ENCODE measurements at places on chromosomes 11 and 22.

- no peak for DNase-seq
Observed at GRCh38 chr11:8060801-8061554, 20.0 kb upstream of the TUB start.

DNA sequence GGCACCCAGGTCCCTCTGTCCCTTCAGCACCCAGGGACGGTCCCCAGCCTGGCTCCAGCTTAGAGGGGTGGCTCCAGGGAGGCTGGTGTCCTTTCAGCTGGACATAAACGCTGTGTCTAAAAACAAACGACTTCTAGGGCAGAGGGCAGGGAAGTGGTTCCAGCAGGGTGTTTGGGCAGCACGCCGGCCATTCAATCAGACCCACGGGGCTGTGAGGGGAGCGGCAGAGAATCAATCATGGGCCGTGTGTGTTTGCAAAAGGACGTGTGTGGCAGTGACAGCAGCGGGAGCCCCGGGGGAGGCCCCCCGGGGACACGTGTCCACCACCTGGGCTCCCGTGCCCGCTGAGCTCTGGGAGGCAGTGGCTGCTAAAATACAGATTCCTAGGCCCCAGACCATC lies 127.7 kb downstream of the MN1 start:
- no peak for DNase-seq

DNA sequence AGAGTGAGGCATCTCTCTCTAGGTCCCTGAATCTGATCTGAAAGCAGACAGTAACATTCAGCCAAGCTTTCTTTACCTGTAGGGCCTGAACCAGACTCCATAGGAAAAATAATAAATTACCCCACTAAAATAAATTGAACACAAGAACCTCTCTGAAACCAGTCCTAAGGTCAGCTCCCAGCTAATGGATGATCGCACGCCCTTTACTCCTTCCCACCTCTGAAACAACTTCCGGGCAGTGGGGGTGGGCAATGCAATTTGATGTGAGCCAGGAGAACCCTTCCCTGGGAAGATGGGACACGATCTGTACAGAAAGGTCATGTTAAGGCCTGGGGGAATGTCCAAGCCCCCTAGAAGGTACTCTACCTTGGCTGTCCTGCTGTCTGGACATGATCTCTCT lies 71.2 kb downstream of the MICAL3 start:
- DNase-seq: no peak

DNA sequence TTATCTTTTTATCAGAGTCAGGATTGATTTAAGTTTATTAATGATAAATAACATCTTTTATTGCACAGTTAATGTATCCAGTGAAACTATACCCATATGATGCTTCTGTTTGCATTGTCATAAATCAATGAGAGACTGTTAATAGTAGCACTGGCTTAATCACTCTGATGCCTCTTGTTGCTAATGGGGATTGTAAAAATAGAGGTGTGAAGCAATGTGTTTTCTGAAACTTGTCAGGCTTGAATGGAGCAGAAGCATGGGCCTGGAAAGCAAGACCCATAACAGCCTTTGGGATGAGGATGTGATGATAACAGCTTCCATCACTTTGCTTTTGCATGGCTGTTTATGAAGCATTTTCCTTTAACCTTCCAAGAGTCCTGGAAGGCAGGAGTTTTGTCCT lies 319.7 kb downstream of the DDX10 start:
- DNase-seq: no peak

DNA sequence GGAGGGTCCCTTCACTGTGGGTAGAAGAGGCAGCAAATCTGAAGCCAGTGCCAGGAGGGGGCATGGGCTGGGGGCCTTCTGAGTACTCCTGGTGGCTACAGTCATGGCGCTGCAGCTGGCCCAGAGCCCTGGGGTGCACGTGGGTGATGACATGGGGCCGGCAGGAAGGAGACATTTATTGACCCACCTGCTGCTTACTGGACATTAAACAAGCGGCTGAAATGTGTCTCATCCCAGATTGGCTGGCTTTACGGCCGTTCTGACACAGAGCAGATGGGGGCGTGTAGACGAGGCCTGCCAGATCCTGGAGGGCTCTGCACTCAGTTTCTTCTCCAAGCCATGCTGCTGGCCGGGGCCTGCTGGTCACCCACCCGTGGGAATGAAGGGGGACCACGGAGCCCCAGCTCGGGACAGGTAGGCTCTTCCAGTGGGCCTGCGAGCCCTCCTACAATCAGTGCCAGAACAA lies 906.9 kb downstream of the BRD1 start:
- DNase-seq: no peak

GRCh38 chr11:105670811-105671210 lies 60.9 kb downstream of the GRIA4 start:
- DNase-seq: no peak

DNA sequence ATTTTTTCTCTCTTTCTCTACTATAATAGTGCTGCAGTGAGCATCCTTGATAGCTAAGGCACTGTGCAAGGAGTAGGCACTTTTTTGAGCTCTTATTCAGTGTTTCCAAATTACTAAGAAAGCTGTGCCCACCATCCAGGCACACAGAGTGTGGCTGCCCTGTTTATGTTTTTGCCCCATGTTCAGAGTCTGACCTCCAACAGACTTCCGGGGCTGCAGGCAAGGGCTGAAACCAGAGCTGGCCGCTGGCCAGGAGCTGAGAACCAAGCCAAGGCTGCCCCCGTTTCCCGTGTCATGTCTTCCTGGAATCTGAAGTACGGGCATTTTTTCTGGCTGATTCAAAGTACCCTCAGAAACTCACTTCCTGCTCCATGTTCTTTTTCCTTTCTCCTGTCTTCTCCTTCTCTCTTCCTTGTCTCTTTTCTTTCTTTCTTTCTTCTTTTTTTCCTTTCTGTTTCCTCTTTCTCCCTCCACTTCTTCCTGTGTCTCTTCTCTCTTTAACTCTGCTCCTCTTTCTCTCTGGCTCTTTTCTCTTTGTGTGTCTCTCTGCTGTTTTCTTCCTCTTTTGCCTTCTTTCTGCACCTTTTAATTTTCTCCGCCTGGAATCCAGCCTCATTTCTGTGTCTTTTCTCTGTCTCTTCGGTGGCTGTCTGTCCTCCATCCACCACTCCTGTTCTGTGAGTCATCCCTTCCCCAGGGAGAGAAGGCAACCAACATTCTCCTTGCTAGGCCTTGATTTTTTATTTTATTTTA lies 17.0 kb upstream of the KCTD14 start:
- no peak for DNase-seq

GRCh38 chr11:12801976-12802375 lies 127.8 kb downstream of the TEAD1 start:
- no peak for DNase-seq

GRCh38 chr11:122681735-122682134 lies 26.2 kb downstream of the UBASH3B start:
- no peak for DNase-seq

GRCh38 chr22:34976886-34977285 lies 89.1 kb upstream of the ISX start:
- no peak for DNase-seq

DNA sequence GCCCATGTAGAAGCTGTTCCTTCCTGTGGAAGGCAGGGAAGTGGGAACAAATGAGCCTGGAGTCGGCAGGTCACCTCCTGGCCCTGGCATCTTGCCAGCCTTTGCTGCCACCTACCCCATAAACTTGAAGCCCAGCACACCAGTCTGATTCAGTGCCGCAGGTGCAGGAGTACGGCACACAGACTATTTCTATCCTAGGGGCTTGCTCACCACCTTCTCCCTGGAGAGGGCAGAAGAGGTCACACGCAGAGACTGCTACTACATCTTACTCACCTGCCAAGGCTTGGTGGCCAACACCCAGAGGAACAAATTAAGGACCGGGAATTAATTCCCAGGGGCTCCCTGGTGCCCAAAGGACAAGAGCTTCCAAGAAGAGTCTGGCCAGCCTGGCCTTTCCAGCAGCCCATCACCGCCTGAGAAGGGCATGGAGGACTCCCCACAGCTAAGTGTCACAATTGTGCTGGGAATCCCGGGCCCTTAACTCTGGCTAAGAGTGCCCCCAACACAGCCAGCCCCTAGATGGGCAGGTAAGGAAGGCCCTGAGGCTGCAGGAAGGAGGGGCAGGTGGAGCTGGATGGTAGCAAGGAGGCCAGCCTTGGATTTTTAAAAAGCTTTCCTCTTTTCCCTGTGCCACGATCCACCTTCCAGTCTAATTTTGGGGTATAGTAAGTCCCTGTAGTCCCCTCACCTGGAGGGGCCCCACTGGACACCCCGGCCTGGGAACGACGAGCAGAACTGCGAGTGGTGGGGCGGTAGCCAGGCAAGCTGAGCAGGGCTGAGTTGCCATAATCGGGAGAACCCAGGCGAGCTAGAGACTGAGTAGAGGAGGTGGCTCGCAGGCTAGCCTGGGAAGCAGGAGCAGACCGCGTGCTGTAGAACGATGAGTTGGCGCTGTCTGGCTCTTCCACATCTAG lies 6.9 kb downstream of the IL18BP start:
- DNase-seq: no peak

- no peak for DNase-seq
Observed at GRCh38 chr22:17853073-17853472, 78.8 kb upstream of the BID start.

GRCh38 chr11:110903378-110903777 lies 191.1 kb upstream of the ARHGAP20 start:
- DNase-seq: no peak

GRCh38 chr11:48034926-48035871 lies 54.8 kb downstream of the PTPRJ start:
- no peak for DNase-seq

DNA sequence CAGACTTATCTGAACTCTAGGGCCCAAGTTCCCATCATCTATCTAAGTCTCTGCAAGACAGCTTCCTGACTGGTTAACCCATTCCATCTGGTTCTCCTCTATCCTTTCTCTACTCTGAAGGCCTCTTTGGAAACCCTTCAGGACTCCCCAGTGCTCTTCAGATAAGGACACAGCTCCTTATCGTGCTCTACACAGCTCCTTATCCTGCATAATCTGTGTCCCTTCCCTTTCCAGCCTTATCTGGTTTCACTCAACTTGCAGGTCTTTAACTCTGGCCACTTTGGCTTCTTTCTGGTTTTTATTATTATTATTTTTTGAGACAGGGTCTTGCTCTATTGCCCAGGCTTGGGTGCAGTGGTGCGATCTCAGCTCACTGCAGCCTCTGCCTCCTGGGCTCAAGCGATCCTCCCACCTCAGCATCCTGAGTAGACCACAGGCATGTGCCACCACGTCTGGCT lies 10.6 kb downstream of the ENDOD1 start:
- DNase-seq: no peak

DNA sequence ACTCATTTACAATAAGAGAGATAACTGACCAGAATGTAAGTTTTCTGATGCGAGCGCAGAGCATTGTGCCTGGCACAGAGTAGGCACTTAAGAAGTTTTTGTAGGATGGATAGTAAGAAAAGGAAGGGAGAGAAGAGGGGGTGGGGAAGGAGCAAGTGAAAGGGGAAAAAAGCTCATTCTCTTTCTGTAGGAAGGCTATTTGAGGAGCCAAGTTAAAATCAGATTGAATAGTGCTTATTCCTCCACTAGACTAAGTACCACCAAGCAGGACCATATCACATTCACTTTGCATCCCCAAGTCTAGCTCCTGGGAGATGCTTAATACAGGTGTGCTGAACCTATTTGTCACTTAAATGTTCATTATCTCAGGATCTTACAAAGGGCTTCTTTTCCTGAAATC lies 14.1 kb upstream of the CRKL start:
- DNase-seq: no peak

GRCh38 chr11:1752907-1753228 lies 2.5 kb upstream of the IFITM10 start:
- DNase-seq: no peak

GRCh38 chr11:78467931-78468330 lies 50.3 kb upstream of the GAB2 start:
- DNase-seq: no peak

DNA sequence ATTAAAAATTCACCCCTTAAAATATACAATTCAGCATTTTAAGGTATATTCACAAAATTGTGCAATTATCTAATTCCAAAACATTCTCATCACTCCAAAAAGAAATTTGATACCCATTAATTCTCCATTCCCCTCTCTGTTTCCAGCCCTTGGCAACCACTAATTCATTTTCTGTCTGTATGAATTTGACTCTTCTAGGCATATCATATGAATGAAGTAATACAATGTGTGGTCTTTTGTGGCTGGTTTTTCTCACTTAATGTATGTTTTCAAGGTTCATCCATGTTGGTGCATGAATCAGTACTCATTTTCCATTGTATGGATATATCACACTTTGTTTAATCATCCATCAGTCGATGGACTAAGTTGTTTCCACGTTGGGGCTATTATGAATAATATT lies 29.0 kb upstream of the ACCSL start:
- no peak for DNase-seq

DNA sequence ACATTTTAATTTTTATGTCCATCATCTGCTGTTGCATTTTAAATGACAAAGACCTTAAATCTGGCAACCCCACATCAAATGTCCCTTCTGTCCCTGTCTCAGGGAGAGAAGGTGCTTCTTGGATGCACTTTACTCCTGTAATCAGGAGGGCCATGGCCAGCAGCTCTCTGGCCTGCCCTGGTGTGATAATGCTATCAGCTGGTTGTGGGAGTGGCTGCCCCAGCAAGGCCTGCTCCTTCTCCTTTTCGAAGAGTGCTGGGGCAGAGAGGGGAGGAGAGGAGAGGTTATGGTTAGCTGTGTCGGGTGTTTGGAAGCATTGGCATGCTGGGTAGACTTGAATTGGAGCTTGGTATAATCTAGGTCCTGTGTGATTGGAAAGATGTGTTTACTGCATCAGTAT lies 12.8 kb downstream of the TNRC6B start:
- DNase-seq: no peak

DNA sequence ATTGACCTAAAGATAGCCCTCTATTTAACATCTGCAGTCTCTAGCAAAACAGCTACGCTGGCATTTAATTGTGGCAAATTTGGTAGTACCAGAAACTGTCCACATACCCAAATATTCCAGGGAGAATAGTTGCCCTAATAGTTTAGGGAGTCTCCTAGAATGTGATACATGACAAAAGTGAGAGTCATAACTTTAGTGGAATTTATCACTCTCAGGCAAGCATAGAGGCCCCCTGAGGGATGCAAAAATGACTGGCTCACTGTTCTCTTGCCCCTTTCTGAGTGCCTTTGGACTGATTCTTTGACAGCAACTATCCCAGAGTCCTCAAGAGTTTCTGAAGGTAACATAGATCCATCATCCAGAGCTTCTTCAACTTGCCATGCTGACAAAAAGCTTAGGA lies 2.3 kb upstream of the OR51B4 start:
- DNase-seq: no peak

DNA sequence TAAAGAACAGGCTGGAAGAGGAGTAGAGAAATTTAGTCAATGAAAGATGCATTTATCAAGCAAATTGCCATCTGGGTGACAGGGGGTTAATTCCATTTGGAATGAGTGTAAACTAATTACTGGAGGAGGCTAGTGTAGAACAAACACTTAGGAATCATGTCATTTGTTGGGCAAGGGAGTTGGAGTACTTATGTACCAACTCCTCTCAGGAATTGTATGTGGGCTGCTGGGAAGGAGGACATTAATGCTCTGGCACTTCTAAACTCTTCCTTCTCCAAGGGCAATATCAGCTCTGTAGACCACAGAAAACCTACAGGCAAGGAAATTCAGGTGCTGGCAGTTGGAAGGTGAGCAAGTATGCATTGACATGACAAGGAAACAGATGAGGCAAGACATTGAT lies 141.0 kb downstream of the MSANTD4 start:
- DNase-seq: no peak

- no peak for DNase-seq
Observed at GRCh38 chr11:134901955-134902918, 490.2 kb upstream of the B3GAT1 start.

Measured in esophagus squamous epithelium (tissue), 5 donors.